Activated T-helper 17 cell treated with anti-CD3 and anti-CD28 coated beads, Interleukin-2, amount 50 U/mL, for 72 hours (primary cell): ENCODE measurements at places on chromosomes 7 and 10. TPM values are rescaled to one million over a fixed set of nuclear protein-coding genes. Genes with fewer than 3 reads are reported as not detected.
A peak's percentile ranks its signal among the peaks of the same experiment; 100 is the strongest.

- no peak for ATAC-seq
Observed at GRCh38 chr10:4984971-4985594, 18.6 kb downstream of the AKR1C2 start.

- no peak for ATAC-seq
Observed at GRCh38 chr7:23765943-23766342, 55.9 kb downstream of the STK31 start.

The ABCB1 gene
- total RNA-seq, result 14.7 TPM

The ATRNL1 gene
- total RNA-seq, result 1.5 TPM

DNA sequence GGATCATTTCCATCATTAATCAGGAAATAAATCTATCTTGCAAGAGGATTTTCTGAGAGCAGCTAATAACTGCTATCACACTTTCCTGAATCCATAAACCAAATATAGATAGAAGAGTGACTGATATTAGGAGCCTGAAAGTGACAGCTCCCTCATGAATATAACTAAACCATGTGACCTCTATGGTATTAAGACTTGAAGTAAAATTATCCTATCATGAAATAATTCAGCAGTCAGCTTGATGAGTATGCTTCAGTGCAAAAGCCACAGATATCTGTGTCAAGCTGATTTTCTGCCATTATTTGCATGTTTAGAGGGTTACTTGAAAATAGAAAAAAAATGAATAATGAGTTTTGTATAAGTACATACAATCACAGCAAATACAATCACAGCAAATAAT is 80.1 kb upstream of the PPP1R3A start:
- no peak for ATAC-seq

- no peak for ATAC-seq
Observed at GRCh38 chr10:121796342-121796741, 131.5 kb downstream of the ATE1 start.

- no peak for ATAC-seq
Observed at GRCh38 chr10:29553544-29554250, 81.1 kb downstream of the SVIL start.

- ATAC-seq, result no peak
Observed at GRCh38 chr7:146000882-146001281, 115.7 kb upstream of the CNTNAP2 start.

DNA sequence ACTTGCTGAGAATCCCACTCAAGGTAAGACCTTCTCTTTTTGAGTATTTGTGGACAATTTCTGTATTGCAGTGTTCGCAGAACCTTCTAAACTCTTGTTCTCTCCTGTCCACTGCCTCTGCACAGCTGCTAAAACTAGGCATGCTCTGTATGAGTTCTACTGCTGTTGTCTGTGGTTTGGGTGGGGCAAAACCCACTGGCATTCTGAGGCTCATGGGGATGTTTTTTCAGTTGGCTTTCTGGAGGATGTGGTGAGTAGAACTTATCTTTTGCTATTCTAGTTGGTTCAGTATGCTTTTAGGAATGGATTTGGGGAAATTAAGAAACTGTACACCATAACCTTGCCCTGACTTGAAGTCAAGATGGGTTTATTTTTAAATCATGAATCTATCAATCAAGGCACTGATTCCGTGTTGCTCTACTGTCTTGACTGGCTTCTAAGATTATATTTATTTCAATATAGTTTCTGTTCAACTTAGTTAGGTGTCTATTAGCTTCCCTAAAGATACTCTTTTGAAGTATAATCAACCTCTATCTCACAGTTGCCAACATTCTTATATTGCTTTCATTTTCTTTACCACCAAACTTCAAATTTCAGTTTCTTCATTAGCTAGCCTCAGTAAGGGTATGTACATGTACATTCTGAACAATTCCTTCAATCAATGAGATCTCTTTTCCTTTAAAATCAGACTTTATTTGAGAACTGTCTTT is 25.0 kb upstream of the C1GALT1 start:
- peak; percentile 95 for ATAC-seq

The GNAT3 gene
- total RNA-seq, result not detected

- ATAC-seq, result no peak
Observed at GRCh38 chr7:102248456-102249395, 37.9 kb upstream of the SH2B2 start.
